NCI-H2107 (cell line): ENCODE measurements at places on chromosomes 11 and 22.
A peak's percentile ranks its signal among the peaks of the same experiment; 100 is the strongest.

GRCh38 chr11:36870361-36870760, 272.3 kb upstream of the RAG2 start:
- DNase-seq = no peak

DNA sequence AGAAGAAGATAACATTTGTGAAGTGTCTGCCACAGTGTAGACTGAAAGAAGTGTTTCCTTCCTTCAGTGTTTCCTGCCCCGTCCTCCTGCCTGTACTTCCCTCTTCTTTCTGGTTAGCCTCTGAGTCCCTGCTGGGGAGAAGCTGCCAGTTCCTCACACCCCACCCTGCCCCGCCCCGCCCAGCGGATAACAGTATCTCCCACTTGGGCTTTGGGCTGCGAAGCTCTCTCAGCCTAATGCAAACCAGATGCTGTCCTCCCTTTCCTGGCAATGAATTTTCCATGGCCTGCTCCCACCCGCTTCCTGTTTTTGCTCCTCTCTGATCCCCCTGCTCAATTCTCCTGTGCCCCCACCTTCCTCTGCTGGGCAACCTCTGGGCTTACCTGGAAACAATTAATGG, 5.2 kb upstream of the RAB3IL1 start:
- no peak for DNase-seq

DNA sequence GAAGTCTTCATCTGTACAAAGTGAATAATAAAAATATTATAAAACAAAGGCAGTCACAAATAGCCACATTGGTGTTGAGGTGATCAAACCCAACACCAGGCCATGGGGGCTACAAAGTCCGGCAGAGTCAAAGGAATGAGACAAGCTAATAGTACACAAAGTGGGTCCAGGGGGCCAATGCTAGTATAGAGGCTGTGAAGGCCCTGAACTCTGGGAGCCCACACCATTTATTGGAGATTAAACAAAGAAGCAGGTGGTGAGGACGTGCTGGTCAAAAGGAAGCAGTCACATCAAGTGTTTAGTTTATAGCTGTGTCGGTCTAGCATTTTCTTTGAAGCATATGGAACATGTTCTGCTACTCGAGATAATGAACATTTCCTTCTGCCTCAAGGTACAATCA, 58.6 kb upstream of the CCT8L2 start:
- DNase-seq = no peak

- DNase-seq = no peak
These were observed 63.4 kb downstream of the NAT10 start for GRCh38 chr11:34168642-34169420.

DNA sequence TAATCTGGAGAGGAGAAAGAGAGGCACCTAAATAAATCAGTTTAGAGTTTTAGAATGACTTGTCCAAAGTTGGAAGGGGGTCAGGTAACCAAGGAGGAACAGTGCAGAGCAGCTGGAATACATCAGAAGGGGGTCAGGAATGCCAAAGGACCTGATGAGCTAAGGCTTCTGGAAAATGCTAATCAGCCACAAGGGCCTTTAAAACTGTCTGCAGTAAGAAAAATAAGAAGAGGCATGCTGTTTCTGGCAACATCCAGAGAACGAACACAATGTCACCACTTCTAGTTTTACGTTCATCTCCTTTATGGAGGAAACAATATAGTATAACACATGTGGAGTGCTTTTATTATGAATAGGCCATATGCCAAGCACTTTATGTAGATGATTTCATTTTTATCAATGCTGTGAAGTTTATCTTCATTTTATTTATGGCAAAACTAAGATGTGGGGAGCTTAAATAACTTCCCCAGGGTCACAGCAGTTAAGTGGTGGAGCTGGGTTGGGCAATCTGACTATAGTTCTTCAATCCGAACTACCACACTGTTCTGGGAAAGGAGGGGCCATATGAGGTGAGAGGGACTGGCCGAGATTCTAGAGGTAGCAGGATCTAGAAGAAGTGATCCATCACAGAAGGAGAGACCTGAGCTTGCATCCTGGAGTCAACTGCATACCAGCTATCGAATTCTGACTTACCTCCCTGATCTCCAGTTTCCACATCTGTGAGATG, 22.6 kb downstream of the ACO2 start:
- no peak for DNase-seq

DNA sequence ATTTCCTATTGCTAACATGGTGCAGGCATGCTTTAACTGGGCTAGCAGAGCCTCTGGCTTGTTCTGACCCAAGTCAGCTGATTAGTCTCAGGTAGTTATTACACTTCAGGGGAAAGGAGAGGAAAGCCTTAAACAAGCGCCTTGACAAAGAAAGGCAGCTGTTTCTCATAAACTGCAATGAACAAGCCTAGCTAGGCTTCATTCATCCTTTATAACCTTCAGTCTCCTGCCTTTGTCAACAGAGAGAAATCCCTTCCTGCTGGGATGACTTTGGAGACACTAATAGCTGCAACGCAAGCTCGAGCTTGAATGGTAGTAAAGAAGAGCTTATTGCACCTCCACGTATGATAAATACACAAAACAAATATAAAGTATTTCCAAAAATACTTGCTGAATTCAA, 68.4 kb downstream of the CCDC34 start:
- DNase-seq = no peak

DNA sequence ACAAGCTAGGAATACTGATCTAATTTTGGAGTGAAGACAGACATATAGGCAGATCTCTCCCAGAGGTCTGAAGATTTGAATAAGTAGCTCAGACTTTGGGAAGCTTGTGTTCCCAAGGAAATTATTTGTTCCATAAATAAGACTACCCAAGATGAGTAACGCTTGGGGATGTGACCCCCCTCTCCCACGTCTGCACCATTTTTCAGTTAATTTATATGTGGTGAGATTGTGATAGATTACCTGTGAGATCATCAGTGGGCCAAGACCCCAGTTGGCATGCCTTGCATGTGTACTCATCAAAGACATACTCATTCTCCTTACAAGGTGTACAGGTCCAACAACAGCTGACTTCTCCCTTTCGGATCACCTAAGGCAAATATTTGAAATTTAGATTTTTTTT, 252.8 kb upstream of the CTSC start:
- DNase-seq = no peak

- no peak for DNase-seq
These were observed 116.0 kb upstream of the BID start for GRCh38 chr22:17890245-17890671.

- no peak for DNase-seq
These were observed 66.7 kb upstream of the CSNK2A3 start for GRCh38 chr11:11419747-11420146.

DNA sequence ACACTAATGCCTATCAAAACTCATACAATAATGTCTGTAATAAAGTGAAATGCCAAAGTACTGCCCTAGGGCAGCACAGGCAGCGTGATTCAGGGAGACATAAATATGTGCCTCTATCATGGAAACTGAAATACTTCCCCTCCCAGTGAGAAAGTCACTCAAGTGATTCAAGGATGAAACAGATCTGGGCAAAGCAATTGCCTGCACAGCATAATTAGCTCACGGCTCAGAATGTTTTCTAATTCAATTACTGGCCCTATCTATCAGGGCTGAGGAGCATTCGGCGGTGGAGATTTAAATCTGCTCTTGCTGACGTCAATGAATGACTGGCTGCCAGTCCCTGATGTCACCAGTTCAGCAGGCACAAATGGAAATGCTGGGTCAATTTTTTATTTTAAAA, 27.7 kb upstream of the PPP2R1B start:
- DNase-seq = no peak

- no peak for DNase-seq
These were observed 51.1 kb downstream of the LARGE2 start for GRCh38 chr11:45973601-45974000.

- no peak for DNase-seq
These were observed 35.0 kb upstream of the LMO2 start for GRCh38 chr11:33926671-33927552.

- no peak for DNase-seq
These were observed 12.4 kb downstream of the P4HA3 start for GRCh38 chr11:74299015-74299414.

DNA sequence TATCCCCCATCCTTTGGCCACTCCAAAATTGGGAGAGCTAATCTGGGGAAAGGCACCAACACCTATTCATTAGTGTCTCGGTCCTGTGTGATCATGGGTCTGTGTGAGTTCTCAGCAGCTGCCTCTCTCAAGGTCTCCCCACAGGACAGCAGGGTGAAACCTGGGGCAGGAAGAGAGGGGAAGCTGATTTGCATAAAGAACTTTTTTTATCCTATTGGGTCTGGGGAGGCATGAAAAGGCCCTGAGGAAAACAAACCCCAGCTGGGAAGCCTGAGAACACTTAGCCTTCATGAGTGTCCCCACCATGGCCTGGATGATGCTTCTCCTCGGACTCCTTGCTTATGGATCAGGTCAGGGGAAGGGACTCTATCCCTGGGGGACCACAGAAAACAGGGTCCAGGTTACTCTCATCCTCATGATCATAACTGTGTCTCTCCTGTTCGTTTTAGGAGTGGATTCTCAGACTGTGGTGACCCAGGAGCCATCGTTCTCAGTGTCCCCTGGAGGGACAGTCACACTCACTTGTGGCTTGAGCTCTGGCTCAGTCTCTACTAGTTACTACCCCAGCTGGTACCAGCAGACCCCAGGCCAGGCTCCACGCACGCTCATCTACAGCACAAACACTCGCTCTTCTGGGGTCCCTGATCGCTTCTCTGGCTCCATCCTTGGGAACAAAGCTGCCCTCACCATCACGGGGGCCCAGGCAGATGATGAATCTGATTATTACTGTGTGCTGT, 116.0 kb upstream of the TOP3B start:
- DNase-seq = no peak

DNA sequence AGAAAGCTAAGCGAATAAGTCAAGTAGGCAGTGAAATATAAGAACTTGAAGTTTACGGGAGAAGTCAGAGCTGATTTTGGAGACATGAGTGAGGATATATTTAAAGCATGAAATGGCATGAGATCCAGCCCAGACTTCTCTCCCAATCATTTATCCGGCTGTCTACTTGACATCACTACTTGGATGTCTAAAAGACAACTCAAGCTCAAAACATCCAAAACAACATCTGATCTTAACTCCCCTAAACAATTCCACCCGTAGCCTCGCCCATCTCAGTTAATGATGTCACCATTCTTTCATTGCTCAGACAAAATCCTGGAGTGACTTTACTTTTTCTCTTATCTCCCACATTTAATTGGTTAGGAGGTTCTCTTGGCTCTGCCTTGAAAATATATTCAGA, 44.5 kb downstream of the WEE1 start:
- DNase-seq = no peak

DNA sequence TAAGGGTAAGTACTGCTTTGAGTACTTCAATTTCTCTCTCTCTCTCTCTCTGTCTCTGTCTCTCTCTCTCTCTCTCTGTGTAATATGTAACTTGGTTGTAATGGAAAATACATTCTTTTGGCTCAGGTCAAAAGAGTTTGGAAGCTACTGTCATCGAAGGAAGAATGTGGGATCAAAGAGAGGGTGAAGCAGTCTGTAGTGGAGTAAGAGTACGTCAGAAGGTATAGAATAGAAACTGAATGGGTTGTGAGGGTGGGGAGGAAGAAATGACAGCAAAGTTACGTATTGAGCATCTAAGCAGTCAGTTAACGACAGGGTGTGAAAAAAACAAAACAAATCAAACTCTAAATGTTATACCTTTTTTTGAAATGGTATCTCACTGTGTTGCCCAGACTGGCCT, 10.0 kb downstream of the NCAM1 start:
- DNase-seq = no peak

DNA sequence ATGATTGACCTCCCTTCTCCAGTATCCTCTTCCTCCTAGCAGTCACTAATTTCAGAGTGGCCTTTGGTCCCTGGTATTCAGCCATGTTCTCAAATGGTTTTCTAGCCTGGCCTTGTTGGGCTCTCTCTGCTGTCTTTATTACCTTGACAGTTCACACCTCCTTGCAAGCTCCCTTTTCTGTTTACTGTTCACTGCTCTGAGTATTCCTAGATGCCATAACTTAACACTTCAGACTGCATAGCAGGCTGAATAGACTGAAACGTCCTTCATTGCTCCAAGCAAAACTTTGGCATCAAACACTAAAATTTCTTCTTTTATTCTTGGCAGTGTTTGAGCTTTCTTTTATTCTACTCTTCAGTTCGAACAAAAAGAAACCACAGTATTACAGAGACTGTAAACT, 49.7 kb upstream of the SLC25A18 start:
- DNase-seq = no peak

GRCh38 chr22:20146777-20147176, 4.1 kb downstream of the CCDC188 start:
- DNase-seq = no peak

DNA sequence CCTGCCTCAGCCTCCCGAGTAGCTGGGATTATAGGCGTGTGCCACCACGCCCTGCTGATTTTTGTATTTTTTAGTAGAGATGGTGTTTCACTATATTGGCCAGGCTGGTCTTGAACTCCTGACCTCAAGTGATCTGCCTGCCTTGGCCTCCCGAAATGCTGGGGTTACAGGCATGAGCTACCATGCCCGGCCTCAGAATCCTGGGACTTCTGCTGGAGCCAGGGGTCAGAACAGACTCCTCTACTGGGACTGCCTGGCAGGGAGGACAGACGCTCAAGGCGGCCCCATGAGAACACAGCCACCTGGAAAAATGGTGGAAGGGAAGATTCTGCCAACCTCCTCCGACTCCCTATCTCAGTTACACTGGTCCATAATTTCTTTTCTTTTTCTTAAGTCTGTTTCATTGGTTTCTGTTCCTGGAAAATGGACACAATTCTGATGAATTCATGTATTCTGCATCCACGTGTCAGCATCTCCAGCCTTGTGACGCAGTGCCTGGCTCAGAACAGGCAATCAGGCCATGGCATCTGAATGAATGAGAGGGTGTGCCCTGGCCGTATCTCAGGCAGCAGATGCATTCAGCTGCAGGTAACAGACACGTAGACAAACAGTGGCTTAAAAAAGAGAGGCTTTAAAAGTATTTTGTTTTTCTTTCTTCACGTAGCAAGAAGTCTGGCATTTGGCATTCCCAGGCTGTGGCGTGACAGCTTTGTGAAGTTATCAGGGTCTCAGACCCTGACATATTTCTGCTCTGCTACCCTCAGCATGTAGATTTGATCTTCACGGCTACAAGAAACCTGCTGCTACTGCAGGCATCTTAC, 4.8 kb downstream of the SMIM38 start:
- no peak for DNase-seq

- no peak for DNase-seq
These were observed 32.2 kb upstream of the OR4B1 start for GRCh38 chr11:48184452-48184851.

GRCh38 chr11:112975051-112975450, 13.8 kb downstream of the NCAM1 start:
- no peak for DNase-seq

- DNase-seq = no peak
These were observed 56.7 kb upstream of the CLPB start for GRCh38 chr11:72491001-72491400.

- no peak for DNase-seq
These were observed 1136.2 kb downstream of the LRRC4C start for GRCh38 chr11:40323241-40323640.

- DNase-seq = no peak
These were observed 8.1 kb downstream of the CLPB start for GRCh38 chr11:72426103-72426757.

DNA sequence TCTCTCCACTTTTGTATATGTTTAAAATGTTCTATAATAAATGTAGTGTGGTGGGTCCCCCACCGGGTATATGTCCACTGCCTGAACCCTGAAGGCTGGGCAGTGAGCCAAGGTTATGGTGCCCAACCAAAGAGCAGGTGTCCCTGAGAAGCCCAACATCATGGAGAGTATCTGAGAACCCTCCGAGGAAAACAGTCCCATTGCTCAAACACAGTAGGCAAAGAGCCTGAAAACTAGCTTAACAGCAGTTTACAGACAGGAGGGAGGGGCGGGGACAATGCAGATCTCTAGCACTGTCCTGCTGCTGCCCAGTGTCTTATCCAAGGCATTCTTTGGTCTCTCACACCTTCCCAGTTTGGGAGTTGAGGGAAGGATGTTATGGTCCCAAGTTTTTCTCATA, 91.0 kb downstream of the TMPRSS5 start:
- peak; percentile 5 for DNase-seq
